ENCODE measurements at places on chromosomes 1 and 21.

GRCh38 chr1:67942274-67942673 lies 108.2 kb downstream of the DIRAS3 start:
- DNase-seq = no peak

GRCh38 chr21:34834852-34835501 lies 166.2 kb downstream of the CLIC6 start:
- no peak for DNase-seq

- DNase-seq = no peak
Measured at GRCh38 chr1:78728359-78728758, 78.7 kb downstream of the IFI44 start.

DNA sequence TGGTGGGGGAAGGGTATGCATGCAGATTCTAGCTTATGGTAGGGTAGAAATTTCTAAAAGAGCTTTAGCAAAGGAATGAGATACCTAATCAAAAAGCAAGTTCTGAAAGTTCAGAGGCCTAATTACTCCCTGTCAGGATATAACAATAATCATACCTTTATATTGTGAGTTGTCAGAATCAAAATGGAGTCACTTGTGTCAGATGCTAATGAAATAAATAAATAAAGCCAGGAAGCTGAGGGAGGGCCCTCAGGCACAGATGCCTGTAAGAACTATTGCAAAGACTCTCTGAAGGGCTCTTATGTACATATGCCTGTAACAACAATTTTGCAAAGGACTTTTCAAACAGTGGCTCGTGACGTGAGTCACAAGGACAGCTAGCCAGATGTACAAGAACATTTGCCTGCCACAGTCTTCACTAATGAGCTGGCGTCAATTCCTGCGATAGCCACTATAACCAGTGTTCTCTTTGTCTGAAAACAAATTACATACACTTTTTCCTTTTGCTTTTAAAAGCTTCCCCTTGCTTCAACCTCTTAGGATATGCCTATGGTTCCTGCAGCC lies 27.4 kb upstream of the DNASE2B start:
- no peak for DNase-seq

DNA sequence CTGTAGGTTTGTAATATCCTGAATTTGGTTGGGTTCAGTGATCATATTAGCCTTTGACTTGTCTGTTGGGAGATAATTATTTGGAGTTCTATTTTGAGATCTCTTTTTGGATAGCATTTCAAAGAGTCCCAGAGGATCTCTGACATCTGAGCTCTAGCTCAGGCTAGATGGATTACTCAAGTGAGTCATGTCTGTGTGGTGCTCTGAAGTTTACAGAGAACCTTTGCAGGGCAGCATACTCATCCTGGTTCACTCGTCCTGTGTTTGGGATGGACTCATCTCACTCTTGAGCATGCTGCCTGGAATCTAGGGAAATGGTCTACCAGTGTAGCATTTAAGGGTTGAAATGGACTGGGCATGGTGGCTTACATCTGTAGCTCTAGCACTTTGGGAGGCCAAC lies 29.4 kb upstream of the BMP8A start:
- no peak for DNase-seq

- no peak for DNase-seq
Measured at GRCh38 chr21:17527711-17528110, 14.9 kb downstream of the CXADR start.

DNA sequence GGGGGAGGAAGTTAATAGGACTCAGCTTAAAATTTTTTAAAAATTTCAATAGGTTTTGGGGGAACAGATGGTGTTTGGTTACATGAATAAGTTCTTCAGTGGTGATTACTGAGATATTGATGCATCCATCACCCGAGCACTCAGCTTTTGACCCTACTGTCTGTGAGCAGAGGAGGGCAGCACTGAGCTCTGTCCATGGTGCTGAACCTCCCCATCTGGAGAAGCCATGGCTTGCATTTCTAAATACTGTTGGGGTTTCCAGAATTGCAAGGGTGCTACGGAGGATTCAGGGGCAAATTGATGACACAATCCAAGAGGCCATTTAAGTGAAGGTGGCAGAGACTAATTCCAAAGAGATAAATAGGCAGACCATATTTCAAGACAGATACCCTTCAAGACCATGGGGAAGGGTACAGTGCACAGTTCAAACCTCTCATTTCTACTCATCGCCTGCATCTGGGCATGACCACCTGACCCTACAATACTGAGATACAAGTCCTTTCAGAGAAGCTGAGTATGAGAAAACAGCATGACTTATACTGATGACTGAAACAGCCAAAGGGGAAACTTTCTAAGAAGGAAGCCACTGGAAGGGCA lies 17.2 kb downstream of the SYT2 start:
- DNase-seq = peak; percentile 65

- DNase-seq = peak; percentile 78
Measured at GRCh38 chr1:86788300-86789206, 84.2 kb downstream of the SH3GLB1 start.

DNA sequence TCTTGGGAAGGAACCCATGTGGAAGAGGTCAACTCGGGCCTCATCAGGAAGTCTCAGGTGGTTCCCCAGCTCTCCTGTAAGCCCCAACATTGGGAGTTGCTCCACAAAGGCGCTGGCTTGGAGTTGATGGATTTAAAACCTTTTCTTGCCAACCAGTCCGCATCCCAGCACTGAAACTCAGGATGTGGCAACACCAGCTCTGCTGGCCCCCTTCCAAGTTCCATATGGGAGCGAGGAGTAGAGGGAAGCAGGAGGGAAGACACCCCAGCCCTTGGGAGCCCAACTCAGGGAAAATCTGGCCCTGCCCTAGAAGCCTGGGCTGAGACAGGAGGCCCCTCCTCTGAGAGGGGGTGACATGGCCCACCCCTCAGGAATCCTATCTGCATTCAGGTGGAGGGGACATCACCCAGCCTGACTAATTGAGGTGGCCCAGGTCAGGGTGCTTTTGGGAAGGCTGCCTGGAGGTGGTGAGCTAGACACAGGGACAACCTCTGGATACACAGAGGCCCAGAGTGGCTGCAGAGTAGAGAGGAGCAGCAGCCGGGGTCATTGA lies 33.1 kb upstream of the DMBX1 start:
- no peak for DNase-seq

DNA sequence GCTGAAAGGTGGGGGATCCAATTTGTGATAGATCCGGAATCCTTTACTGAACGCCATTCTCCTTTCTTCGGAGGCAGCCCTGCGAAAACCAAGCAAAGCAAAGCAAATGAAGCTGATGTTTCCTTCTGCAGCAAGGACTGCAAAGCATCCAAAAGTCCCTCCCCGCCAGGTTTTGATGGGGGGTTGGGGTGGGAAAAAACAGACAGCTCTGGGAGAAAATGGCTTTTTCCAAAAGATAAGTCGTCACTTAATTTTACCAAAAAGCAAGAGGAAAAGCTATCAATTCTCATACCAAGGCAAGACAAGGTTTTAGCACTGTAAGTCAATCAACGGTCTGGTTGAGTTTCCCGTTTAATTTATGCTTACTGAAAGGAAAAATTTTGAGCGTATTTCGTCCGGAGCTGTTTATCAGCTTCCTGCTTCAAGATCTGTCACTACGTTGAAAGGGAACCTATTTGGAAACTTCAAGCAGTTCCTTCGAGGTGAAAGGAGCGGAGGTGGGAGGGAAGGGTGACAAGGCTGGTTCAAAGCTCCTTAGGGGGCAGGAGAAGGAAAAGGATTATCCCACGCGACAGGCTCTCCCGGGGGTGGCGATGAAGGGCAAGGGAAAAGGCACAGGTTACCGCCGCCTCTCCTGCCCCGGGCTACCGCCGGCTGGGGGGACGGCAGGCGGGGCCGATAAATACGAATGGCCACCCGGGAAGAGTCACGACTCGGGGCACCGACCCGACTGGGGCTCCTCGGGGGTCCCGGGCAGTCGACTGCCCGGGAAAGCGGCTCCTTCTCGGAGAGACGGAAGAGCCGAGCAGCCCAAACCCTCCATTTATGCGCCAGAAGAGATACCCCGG lies 750 bp downstream of the SYNJ1 start:
- DNase-seq = peak; percentile 71

- DNase-seq = peak; percentile 67
Measured at GRCh38 chr1:212415107-212415841, 588 bp upstream of the PACC1 start.

DNA sequence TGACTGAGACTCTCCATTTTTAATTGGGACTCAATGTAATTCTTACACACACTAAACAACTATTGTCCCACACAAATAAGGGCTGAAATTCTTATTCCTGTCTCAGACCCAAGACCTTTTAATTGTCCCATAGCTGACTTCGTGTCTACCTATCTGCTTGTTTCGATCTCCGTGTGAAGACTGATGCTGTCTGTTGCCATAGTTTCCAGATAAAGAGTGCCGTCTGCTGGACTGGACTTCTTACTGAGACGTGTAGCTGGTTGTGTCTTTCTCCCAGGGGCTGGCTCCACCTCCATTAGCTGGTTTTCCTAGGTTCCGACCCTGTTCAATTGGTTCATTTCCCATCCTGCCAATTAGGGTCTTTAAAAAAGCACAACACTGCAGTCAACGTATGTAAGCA lies 235.3 kb upstream of the PLXNA2 start:
- no peak for DNase-seq

DNA sequence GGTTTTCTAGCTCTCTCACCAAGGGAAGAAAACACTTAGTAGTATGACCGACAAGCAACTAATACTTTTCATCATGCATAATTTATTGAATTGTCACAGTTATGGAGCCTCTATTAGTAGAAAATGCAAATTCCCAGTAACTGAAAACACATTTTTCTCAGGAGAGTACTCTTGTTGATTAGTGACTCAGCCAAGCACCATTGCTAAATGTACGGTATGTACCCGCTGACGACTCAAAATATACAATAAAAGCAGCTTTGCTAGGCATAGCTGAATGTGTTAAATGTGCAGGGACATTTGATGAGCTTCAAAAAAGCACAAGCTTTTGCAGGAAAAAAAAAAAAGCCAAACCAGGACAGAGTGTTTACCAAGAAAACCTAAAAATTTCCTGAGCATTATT lies 63.9 kb downstream of the WDR64 start:
- DNase-seq = no peak

DNA sequence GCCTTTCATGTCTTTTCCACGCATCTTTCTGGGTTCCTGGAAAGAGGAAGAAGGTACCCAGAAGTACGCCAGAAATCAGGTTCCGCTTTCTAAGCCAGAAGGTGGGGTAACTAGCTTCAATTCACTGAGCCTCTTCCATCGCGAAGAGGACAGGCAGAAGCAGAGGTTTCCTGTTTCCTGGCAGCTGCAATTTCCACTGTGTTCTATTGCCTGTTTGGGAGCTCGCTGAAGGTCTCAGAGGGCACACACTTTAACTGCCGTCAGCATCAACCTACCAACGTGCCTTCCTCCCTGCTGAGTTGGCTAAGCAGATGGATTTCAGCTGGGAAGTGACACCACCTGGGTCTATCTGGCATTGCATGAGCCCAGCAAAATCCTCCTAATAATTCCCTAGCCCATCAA lies 10.0 kb downstream of the NCF2 start:
- peak; percentile 98 for DNase-seq
